ENCODE measurements at places on chromosomes 11 and 22. TPM values are rescaled to one million over a fixed set of nuclear protein-coding genes. Genes with fewer than 3 reads are reported as not detected.

The ASRGL1 gene
- total RNA-seq: 4.0 TPM

The SDHD gene
- total RNA-seq: 85.9 TPM

The TTC9C gene
- 27.2 TPM for total RNA-seq

The OR52N4 gene
- 0.84 TPM for total RNA-seq

The CRYBB2 gene
- 0.42 TPM for total RNA-seq

The OR52W1 gene
- total RNA-seq: not detected

The DNAJB7 gene
- not detected for total RNA-seq

The SYCE3 gene
- total RNA-seq: not detected

The ZPR1 gene
- total RNA-seq: 37.0 TPM

The ZP1 gene
- not detected for total RNA-seq

The MLC1 gene
- total RNA-seq: 0.36 TPM

The ZNHIT2 gene
- total RNA-seq: 11.7 TPM

The UBQLN3 gene
- 0.30 TPM for total RNA-seq

The TALDO1 gene
- 108 TPM for total RNA-seq

The GAL gene
- not detected for total RNA-seq

The PLEKHB1 gene
- 3.6 TPM for total RNA-seq

The AIFM3 gene
- 0.48 TPM for total RNA-seq

The PLAAT5 gene
- 1.7 TPM for total RNA-seq

The CARD10 gene
- total RNA-seq: 12.5 TPM

The KRTAP5-9 gene
- 0.46 TPM for total RNA-seq

The MEI1 gene
- total RNA-seq: 1.3 TPM

The MYO18B gene
- total RNA-seq: 0.23 TPM

The SOX10 gene
- total RNA-seq: not detected

The PANX1 gene
- total RNA-seq: 11.2 TPM

The FGF3 gene
- not detected for total RNA-seq

The RASL10A gene
- total RNA-seq: not detected

The RHOG gene
- total RNA-seq: 29.5 TPM
